ENCODE measurements at places on chromosomes 2 and 18.

- no peak for DNase-seq
Measured at GRCh38 chr2:230127195-230127594, 58.5 kb upstream of the SLC16A14 start.

DNA sequence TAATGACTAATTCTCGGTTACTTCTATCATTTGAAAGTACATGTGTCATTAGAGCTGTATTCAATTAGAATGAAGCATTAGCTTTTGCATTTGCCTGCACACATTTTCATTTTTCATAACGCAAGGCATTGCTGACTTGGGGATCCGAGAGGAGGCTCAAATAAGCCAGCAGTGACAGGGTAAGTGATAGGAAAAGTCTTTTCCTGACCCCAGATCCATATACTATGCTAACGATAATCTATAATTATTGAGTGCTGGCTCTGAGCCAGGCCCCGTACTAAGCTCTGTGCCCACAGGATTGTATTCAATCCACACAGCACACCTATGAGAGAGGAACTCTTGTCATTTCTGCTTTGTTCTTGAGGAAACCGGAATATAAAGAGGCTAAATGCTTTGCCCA lies 168.2 kb downstream of the VWC2L start:
- DNase-seq = no peak

DNA sequence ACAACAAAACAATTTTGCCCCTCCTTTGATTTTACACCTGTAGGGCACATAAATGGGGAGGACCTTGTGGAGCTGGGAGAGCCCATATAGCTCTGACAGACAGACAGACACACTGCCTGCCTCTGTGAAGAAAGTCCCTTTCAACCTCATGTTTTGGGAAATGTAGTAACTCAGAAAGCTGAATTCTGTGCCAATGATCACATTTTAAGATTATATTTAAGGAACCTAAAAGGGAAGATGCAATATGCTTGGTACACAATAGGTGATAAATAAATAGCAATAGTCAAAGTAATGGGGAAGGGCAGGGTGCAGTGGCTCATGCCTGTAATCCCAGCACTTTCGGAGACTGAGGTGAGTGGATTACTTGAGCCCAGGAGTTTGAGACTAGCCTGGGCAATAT lies 446.4 kb upstream of the ID2 start:
- DNase-seq = no peak

- no peak for DNase-seq
Measured at GRCh38 chr2:58065248-58065647, 18.6 kb downstream of the VRK2 start.

- DNase-seq = no peak
Measured at GRCh38 chr2:147327613-147328012, 517.2 kb upstream of the ACVR2A start.

GRCh38 chr2:216379977-216380376 lies 7.7 kb upstream of the MARCHF4 start:
- no peak for DNase-seq

DNA sequence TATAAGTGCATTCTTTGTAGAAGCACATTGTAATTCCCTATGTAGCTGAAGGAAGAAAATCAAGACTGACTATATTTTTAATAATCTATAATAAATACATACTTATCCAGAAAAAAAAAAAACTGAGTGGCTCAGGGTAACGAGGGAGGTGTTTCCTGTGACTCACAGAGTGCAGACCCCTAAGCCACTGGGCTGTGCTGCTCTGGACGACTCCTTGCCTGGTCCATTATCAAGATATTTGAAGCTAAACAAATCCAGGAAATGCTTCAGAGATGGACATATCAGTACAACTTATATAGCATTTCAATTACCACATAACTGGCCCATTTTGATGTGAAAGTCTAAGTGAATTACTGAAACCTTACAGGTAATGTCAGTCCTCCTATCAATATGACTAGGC lies 80.6 kb downstream of the PIGN start:
- DNase-seq = peak; percentile 6

DNA sequence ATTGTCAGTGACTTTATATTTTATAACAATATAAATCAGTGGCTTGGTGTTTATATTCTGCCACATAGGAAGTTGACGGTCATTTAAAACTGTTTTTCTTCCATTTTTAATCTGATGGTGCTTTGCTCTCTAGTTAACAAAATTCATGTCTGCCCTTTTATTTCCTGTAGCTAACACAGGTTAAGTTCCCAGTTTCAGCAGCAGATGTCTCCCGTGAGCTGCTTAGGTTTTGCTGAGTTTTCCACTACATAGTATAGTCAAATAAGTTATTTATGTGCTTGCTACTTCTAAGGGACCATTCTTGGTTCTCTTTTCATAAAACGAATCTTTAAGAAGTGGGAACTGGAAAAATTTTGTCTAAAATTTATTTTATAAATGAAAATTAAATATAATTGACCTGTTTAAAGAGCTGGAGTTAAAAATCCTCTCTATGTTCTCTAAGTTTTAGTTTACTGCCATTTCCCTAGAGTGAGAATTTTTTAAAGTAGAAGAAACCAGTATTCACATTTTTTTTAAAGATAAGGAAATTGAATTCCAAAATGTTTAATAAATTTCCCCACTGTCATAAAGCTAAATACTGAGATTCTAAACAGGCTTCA lies 20.6 kb downstream of the HTR2B start:
- peak; percentile 75 for DNase-seq

GRCh38 chr2:100260712-100261620 lies 61.3 kb downstream of the LONRF2 start:
- peak; percentile 83 for DNase-seq

GRCh38 chr2:172884336-172884735 lies 148.7 kb downstream of the RAPGEF4 start:
- DNase-seq = no peak

GRCh38 chr2:206071807-206072206 lies 14.2 kb downstream of the INO80D start:
- DNase-seq = no peak

DNA sequence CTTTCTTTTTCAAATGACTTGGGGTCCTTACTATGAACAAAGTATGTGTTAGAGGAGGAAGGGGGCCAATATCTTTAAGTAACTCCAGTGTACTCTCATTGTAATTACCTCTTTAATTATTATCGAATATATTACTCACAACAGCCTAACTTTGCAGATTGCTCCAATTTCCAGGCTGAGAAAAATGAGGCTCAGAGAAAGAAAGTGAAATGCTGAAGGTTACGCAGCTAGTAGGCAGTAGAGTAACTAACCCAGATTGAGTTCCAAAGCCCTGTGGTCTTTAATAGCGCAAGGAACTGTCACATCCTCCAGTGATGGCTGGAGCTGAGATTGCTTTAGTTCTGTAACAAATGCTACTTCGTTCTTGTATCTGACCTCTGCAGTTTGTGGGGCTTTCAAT lies 2.2 kb upstream of the GYPC start:
- DNase-seq = no peak

DNA sequence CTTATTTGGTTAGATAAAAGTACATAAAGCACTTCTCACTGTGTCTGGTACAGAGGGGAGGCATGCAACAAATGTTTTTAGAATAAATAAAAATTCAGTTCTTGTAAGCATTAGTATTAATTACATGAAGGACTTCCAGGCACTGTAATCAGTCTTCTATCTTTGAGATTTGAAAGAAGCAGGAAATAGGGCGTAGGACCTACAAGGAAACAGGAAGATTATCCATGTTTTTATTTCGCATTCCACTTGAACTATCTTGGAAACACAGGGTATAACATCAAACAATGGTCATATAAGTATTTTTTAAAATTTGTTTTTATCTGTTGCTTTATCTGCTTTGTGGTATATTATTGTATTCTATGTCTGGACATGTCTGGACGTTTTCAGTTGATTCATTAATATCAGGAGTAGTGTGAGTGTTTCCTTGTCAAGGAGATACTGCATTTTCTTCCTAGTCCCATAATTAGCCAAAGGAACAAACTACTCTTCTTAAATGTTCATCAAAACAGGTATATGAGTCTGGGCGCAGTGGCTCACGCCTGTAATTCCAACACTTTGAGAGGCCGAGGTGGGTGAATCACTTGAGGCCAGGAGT lies 32.5 kb downstream of the BMPR2 start:
- DNase-seq = no peak

DNA sequence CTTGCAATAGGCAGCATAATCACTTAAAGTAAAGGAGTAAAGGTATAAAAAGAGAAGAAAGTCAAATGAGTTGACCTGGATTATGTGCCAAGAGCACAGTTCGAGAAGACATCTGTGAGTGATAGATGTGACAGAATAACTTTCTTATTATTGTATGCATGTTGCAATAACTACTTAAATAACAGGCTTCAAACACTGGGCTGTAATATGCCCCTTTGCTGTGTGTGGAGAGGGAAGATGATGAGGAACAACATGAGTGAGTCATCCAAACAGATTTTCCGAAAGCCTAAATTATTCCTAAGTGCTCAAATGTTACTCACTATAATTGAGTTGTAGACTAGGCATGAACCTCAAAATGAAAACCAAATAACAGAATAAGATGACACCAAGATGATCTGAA lies 328.1 kb downstream of the EXOC6B start:
- peak; percentile 5 for DNase-seq

Measured in ELR (cell line).